Cardiac fibroblast (primary cell): ENCODE measurements at places on chromosomes 4 and X.

DNA sequence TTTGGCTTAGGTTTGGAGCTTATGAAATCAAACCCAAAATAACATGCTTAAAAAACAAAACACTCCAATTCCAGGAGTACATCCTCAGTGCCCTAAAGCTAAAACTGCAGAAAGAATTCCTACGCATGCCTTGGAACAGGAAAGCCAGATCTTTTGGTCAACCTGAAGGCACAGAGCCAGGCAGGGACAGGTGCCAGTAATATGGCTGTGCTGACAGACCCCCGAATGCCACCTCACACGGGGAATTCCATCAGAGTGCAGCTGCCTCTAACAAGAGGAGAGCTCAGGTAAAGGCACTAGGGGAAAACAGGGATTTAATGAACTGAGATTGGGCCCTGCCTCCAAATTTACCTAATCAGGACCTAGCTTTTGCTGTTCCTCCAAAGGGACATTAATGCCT is 77.1 kb downstream of the SHISA3 start:
- no peak for DNase-seq

DNA sequence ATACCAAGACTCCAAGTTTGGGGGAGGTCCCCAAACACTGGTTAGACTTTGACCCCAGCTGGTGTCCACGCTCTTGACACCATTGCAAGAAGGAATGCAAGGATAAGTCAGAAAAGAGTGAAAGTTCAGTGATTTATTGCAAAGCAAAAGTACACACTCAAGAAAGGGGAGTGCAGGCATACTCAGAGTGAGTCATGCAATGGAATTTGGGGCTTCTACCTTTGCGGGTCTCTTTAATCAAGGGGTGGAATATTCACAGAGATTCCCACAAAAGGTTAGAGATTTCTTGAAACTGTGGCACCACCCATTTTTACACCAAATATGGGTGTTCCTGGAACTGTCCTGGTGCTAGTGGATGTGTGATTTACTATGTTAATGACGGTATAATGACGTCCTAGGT is 5.2 kb upstream of the SMIM10L2A start:
- DNase-seq, result no peak

DNA sequence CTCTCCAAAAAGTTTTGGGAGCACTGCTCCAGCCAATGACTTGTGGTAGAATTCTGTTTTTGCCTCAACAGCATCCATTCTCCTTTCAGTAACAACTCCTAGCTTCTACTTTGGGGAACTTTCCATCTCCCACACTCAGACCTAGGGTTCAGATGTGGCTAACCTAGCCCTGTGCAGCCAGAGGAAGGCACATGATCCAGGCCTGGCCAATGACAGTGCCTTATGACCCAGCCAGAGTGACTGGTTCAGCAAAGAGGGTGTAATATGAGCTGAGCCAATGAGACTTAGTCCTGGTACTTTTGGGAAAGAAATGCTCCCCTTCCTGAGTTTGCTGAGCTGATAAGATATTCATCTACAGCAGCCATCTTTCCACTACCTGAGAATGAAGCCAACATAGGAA is 5.4 kb upstream of the USP46 start:
- no peak for DNase-seq

GRCh38 chr4:36187723-36188333 is 56.5 kb downstream of the ARAP2 start:
- DNase-seq, result peak; percentile 33

- peak; percentile 9 for DNase-seq
These were observed 41.2 kb downstream of the TNIP2 start for GRCh38 chr4:2714918-2715317.

- peak; percentile 82 for DNase-seq
These were observed 19.6 kb downstream of the RCHY1 start for GRCh38 chr4:75494563-75494962.

- no peak for DNase-seq
These were observed 187.2 kb downstream of the NPFFR2 start for GRCh38 chr4:72218953-72219352.

DNA sequence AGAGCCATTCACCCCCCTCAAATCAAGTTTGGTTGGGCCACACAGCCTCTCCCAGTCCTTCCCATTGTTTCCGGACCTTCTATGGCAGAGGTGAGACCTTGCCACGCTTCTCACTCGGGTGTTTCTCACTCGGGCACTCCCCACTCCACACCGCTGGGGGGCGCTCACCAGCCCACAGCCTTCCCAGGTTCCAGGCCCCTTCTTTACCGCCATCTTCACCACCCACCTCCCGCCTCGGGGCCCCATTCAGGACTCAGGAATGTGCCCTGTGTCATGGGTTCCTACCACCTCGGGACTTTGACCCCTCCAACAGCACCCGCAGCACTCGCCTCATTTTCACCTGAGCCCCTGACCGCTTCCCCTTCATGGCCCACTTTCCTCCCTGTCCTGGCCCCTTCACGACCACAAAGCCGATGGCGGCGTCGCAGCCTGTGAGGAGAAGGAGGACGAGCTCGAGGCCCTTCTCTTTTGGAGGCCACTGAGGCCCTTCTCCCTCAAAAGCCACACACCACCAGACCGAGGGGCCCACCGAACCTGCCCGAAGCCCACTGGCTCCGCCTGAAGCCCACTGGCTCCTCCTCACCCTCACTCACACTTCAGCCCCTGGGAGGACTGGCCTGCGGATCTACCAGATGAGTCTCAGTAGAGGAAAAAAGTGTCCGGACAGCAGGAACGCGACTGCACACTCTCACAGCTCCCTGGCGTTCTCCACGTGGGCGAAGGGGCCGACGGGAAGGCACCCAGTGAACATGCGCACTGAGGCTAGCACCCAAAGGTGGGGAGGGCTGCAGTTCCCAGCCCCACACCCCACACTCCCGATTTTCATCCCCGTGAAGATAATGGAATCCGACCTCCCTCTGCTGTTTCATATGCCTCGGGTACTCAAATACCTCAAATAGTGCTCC is at the start of gene PAGE1:
Gene PAGE1 (minus strand): TSS at position 709 of the 905 bp plus-strand sequence. CDS start 1,214 bp downstream, outside the sequence.
- DNase-seq, result no peak

DNA sequence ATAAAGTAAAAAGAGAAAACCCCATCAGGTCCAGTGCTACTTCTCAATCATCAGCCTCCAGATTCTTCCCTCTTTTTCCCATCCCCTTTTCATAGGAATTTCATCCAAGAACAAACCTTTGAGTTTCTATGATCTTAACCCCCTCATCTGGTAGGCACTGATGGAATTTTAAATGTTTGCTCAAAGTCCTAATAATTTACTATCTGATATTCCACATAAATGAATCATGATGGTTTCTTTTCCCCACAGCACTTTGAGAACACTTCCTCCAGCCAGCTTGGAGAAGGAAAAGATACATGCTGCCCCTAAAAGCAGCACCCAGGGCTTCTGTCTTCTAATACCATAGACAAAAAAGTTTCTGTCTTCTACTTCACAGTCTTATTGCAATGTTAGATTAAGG is 19.4 kb upstream of the KLHL8 start:
- no peak for DNase-seq

DNA sequence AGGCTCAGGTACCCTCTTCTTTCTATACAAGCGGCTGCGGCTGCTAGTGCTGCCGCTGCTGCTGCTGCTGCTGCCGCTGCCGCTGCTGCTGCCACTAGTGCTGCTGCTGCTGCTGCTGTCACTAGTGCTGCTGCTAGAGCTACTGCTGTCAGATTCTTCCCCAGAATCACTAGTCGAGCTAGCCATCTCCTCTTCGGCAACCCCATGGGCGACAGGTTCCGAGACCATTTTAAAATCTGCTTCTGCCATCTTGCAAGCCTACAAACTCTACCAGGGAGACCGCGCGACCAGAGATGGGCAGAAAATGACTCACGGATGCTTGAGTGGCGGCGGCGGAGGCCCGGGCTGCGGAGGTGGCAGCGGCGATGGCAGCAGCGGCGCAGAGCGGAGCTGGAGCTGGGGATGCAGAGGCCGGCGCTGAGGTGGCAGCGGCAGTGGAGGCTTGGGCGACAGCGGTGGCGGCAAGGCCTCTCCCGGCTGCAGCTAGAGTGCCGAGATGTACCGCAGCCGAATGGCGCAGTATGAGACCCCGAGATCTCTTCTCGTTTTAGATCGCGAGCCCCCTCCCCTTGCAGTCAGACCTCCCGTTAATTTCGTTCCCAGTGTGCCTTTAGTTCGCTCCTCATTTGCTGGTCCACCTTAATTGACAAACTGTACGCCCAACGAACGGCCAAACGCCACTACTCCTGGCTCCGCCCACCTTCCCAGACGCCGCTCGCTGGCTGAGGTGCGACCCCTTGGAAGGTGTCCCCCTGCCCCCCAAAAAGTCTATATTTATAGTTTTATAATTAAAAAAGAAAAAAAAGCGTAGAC is at the start of gene NAP1L3:
Gene NAP1L3 (minus strand): TSS at position 523 of the 813 bp plus-strand sequence. CDS start 274 bp downstream, at position 249.
- DNase-seq, result peak; percentile 71

DNA sequence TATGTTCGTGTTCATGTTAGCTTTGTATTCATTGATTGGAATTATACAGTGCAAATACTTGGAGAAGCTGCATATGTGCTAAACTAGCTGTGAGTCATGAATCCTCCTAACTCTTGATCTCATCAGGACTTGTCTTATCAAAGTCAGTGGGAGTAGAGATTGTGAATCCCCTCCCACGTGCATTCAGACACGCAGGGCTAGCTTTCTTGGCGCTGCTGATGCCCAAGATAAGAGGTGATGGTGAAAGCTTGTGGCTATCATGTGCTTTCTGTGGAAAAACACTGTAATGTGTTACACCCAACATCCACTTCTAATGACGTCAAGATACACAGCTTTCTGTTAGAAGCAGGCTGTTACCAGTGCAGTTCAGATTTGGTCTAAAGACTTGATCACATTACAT is 348.7 kb upstream of the HAND2 start:
- peak; percentile 15 for DNase-seq

GRCh38 chr4:5742388-5742787 is 31.4 kb downstream of the EVC start:
- no peak for DNase-seq

DNA sequence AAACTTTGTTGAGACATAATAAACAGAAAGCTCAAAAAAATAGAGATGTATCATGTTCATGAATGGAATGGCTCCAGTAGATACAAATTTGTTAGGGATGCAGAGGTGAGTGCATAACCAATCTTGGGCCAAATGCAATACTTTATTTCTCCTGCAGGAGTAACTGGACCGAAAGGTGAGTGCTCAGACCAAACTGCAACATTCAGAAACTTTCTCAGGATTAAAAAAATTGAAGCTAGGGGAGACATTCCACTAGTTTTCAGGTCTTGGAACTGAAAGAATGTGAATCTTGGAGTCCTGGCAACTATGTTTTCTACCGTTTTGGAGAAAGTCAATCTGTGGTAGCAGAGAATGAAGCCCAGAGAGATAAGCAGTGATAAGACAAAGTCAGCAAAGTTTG is 21.2 kb upstream of the LCORL start:
- DNase-seq, result no peak

DNA sequence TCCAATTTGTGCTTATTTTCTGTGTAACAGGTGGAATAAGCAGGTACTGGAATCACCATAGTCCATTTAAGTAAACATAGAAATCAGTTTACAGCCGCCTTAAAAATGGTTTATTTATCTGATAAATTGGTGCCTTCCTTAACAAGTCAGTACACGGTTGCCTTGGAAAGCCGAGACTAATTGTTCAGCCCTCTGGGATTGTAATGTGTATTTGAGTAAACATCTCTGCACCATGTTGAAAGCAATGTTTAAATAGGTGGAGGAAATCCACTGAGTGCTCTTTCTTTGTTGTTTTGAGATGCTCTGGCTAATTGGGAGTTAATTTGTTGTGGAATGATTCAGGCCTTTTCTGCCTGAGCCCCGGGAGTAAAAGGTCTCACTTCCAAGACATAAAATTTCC is 45.7 kb upstream of the ADRA2C start:
- DNase-seq, result no peak

GRCh38 chrX:70324326-70324725 is 34.4 kb downstream of the KIF4A start:
- no peak for DNase-seq

DNA sequence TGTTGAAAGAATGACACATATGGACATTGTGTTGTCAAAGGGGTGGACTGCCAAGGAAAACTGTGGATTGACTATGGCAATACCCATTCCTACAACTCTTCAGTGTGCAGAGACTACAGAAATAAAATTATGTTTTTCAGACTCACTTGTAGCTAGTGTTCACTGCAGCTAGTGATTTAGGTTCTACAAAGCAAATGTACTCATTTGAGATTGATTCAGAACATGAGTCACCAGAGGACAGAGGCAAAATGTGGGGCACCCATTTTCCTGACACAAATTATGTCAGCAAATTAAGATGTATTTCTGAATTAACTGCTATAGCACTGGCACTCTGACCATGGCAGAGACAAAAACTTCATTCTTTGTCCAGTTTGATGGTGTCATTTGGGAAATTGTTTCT is 40.7 kb downstream of the SPCS3 start:
- DNase-seq, result no peak

DNA sequence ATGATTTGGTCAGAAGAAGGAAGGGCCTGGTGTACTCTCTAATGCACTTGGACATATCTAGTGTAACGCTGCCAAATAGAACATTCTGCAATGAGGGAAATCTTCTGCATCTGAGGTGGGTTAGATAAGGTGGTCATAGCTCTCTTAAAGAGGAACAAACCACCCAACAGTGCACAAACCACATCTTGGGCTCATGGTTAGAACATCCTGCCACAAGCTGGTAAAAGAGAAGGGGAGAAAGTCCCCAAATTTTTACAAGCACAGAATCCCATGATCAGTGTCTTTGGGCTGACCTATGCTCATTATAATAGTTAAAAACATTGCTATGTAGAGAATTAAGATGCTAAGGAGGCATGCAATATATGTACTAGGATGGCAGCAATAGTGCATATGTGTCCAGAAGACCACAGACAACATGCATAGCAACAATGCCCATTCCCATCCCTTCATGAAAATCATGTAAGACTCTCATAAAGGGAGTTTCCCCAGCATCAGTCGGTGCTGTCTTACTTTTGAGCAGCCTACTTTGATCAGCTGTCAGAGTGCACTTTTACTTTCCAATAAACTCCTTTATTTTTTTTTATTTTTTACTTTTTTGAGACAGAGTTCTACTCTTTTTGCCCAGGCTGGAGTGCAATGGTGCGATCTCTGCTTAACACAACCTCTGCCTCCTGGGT is 99.7 kb upstream of the SLC7A11 start:
- no peak for DNase-seq

- DNase-seq, result peak; percentile 75
These were observed 207.6 kb upstream of the NR3C2 start for GRCh38 chr4:148649652-148650331.

DNA sequence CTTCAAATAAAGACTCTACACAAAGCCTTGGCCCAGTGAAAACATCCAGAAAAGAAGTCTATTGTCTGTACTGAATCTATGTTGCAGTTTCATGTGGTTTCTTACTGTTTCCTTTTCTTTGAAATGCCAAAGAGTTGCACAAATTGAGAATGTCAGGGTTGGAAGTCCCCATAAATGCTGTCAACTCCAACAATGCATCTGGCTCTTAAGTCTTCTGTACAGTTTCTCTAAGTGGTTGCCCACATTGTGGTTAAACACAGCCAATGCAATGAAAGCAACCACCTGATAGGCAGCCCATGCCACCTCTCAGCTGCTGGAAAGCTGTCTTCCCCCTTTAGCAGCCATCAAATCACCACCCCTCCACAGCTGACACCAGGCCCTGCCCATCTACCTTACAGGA is 67.2 kb upstream of the C1GALT1C1 start:
- no peak for DNase-seq

GRCh38 chrX:48474581-48474980 is 1.4 kb upstream of the FTSJ1 start:
- no peak for DNase-seq

GRCh38 chr4:146520896-146521540 is 722 bp downstream of the SLC10A7 start:
- peak; percentile 63 for DNase-seq

GRCh38 chr4:33357121-33357520 is 2637.0 kb downstream of the PCDH7 start:
- no peak for DNase-seq
